ENCODE measurements at places on chromosomes 5 and 9.
A peak's percentile ranks its signal among the peaks of the same experiment; 100 is the strongest.

DNA sequence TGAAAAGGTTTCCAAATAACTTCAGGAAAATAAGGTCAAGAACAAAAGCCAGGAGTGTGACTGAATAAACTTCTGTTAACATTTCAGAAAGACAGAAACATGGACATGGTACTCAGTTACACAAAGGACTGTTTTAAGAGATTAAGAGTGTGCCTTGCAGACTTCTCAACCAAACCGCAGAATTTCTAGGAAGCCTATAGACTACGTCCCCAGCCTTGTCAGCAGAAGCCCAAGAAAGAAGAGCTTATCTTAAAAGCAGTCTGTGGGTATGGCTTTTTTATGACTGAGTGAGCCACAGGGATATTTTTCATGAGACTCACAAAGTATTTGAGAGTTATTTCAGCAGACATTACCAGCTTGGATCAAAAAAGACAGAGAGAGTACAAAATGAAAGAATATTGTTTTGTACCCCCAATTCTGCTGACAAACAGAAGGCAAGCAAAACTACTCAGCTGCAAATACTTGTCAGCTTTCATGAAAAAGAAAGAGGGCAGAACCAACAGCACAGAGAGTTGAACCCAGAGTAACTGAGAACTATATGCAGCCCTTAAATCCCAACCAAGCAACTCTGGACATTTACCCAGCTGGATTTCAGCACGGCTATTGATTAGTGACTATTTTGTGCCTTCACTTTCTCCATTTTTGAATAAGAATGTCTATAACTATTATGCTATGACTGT lies 711.0 kb upstream of the CTNND2 start:
- no peak for DNase-seq

- DNase-seq = no peak
Observed at GRCh38 chr5:147234825-147235635, at the start of gene STK32A. Gene STK32A, plus strand, starts transcription at chr5:147235026. Its CDS starts 4,609 bp downstream, at chr5:147239635.

GRCh38 chr5:154971501-154971900 lies 30.6 kb downstream of the MRPL22 start:
- DNase-seq = no peak

DNA sequence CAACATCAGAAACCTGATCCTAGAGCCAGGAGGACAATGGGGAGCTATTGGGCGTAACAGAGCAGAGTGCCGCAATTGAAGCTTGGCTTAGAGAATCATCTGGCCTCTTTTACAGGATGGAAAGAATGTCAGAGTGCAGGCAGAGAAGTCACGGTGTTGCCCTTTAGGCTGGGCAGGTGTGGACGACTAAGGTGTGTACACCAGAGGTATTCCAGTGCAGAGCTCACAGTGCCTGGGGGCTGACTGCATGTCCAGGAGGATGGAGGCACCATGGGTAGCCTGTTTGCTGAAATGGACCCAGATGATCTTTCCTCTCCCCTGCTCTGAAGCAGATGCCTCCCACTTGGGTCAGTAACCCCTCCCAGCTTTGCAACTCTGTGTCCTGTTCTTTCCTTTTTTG lies 48.9 kb upstream of the TBC1D2 start:
- no peak for DNase-seq

GRCh38 chr5:127886081-127886480 lies 182.9 kb downstream of the CCDC192 start:
- DNase-seq = no peak

DNA sequence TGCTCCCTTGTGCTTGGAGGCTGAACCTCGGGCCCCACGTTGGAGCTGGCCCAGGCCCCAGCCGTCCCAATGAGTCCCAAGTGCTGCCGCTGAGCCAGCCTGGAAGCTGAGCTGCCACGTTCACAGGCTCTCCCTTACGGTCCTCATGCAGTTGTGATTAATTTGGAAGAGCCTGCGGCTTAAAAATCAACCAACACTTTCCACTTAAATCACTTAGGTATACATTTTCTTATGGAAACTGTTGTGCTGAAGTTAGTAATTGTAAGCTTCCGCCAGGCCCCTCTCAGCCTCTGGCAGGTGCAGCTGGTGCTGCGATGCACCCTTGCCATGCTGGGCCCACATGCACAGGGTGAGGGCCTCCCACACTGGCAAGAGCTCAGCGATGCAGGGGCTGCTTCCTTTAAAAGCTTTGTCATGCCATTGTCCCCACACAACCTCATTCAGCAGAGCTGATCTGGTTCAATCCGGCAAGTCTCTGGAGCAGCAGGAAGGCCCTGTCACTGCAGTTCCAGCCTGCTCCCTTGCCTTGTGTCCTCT lies 61.0 kb downstream of the IPPK start:
- no peak for DNase-seq

DNA sequence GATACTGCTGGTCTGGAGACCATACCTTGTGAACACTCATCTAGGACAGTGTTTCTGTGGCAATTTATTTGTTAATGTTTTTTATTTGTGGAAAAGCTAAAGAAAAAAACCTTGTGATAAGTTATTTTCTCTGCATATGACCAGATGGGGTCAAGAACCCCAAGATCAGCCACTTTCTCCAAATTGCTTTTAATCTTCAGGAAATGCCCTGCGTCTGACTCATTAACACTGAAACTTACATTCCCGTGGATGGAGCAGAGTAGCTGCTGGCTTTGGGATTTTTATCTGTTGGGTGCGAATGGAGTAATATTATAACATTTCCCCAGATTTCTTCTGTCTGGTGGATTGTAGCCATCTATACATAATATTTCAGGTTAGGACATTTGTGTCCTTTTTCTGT lies 444.5 kb downstream of the SH3GL2 start:
- no peak for DNase-seq

DNA sequence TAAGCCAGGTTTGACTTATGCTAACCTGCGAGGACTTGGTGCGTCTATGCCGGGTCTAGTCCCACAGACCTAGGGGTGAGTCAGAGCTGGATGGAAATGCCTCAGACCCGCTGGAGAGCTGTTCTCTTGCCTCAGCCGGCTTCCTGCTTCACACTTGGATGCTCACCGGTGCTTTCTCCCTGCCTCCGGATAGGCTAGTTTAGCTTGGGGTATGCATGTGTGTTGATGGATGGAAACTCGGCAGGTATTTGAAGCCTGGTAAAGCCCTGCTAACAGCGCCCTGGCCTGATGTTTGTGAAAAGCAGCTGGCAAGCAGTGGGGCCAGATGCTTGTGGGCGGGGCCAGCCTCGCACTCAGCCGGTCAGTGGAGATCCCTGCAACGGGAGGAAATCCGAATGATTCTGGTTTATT lies 29.3 kb downstream of the PRRC2B start:
- DNase-seq = no peak

DNA sequence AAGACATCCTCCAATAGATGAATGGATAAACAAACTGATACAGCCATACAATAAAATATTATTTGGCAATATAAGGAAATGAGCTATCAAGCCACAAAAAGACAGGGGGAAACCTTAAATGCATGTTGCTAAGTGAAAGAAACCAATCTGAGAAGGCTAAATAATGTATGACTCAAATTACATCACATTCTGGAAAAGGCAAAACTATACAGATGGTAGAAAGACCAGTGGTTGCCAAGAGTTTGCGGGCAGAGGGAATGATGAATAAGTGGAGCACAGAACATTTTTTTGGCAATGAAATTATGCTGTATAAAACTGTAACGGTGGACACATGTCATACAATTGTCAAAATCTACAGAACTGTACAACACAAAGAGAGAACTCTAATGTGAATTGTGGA lies 63.3 kb downstream of the CSF2 start:
- no peak for DNase-seq

GRCh38 chr9:84258371-84258770 lies 82.2 kb downstream of the SLC28A3 start:
- no peak for DNase-seq

DNA sequence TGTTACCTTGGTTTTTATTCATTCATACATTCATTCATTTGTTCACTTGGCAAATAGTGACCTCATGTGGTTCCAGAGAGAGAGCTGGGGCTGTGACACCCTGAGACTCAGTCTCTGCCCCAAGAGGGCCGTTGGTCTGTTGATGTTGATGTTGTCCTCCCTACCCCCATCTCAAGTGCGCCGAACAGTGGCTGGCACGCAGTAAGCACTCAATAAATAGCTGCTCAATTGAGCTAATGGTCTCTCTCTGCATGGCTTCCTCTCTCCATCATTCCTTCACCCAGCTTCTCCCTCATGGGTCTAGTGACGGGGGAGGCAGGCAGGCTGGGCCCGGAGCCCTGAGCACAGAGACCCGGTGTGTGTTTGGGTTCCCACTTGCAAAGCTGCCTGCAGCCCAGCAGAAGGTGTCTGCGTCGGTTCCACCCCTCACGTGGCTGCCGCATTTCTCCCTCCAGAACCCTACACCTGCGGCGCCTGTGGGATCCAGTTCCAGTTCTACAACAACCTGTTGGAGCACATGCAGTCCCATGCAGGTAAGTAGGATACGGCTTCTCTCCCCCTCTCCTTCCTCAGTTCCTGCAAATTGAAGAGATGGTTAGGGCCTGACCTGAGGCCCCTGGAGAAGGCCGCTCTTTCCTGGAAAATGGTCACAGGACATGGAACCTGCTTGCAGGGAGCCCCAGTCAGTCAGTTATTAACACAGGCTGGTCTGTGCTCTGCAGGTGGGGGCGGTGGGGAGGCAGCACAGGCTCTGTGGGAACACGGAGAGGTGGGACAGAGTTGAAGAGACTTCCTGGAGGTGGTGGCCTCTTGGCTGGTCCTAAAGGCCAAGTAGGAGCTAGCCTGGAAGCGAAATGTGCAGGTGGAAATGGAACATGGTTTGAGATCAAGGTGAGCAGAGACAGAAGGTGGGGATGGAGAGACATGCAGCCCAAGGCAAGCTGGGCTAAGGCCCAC lies 42.0 kb downstream of the AMBP start:
- DNase-seq = no peak

GRCh38 chr9:124758691-124759090 lies 12.4 kb downstream of the NR6A1 start:
- no peak for DNase-seq

- peak; percentile 18 for DNase-seq
Observed at GRCh38 chr9:86763791-86764190, 183.5 kb downstream of the GAS1 start.

DNA sequence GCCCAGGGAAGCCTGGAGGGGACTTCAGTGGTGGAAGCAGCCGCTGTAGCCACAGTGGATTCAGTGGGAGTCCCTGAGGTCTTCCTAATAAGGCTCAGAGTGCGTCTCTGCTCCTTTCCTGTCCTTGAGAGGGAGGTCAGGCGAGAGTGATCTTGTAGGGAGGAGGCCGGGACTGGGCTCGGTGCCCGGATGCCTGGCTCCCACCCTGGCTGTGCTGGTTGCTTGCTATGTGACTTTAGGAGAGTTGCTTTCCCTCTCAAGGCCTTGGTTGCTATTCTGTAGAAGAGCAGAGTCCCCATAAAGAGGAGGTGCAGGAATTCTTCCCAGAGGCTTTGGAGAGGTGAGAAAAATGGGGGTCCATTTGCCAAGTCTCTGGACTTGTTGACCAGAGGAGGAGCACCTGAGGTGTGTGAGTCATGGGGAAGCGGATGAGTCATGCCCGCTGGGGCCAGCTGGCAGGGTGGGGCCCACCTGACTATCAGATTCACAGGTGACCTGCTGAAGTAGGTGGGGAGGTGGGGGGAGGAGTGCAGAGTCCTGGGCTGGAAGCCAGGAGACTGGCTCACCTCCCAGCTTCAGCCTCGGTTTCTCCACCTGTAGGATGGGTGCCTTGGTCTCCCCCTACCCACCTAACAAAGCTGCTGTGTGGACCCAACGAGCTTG lies 13.8 kb downstream of the GSN start:
- peak; percentile 26 for DNase-seq

DNA sequence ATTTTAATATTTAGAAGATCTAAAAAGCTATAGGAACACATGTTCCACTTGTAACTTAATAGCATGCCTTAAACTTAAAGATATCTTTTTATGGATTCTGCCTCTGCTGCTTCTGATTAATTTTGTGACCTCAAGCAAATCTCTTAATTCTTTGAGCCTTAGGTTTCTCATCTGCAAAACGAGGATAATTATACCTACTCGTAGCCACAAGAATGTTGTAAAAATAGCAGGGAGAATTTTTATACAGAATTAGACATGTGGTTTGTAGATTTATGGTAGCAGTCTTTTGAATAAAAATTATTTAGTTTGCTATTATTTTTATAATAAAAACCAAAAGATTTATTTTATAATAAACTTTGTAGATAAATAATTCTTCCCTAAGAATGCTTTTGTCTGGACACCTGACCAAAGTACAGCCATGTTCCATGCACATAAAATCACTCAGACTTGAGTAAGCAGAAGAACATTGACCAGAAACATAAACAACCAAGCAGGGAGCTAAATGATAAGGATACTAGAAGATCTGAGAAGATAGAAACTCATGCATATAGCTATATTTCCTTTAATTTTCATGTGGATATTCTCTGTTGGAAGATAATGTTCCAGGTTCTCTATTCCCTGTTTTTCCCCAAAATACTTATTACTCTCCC lies 18.5 kb downstream of the C9orf85 start:
- DNase-seq = no peak

DNA sequence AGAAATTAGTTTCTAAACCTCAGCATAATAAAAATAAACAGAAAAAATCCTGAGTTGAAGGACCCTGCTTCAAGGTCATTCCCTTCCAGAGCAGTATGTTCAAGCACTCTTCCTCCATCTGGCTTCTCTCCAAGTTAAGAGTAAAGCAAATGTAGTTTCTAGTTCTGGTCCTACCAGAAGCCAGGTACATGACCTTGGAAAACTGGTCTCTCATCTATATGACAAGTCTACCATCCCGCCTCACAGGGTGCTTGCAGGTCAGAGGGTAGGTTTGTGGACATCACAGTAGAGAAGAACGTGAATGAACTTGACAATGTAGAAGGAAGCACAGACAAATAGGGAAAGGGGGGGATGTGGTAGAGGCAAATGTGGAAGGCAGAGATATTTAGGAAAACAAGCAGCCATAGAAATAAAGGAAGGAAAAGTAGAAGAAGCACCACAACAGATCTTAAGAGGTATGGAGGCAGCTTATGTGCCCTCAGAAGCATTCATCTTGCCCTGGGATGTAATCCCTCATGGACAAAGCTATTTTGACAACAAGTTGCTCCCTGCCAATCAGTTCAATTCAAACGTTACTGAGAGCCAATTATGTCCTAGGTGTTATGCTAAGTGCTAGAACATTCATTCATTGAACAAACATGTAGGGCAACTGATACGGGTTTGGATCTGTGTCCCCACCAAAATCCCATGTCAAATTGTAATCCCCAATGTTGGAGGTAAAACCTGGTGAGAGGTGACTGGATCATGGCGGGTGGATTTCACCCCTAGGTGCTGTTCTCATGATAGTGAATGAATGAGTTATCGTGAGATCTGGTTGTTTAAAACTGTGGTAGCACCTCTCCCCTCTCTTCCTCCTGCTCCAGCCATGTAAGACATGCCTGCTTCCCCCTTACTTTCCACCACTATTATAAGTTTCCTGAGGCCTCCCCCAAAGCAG lies 23.7 kb upstream of the CTNNAL1 start:
- no peak for DNase-seq
